ENCODE measurements at places on chromosomes 5 and 9.

GRCh38 chr5:68222824-68223354 lies 7.3 kb downstream of the PIK3R1 start:
- DNase-seq = no peak

- no peak for DNase-seq
Observed at GRCh38 chr5:124583469-124584350, 162.7 kb downstream of the ZNF608 start.

DNA sequence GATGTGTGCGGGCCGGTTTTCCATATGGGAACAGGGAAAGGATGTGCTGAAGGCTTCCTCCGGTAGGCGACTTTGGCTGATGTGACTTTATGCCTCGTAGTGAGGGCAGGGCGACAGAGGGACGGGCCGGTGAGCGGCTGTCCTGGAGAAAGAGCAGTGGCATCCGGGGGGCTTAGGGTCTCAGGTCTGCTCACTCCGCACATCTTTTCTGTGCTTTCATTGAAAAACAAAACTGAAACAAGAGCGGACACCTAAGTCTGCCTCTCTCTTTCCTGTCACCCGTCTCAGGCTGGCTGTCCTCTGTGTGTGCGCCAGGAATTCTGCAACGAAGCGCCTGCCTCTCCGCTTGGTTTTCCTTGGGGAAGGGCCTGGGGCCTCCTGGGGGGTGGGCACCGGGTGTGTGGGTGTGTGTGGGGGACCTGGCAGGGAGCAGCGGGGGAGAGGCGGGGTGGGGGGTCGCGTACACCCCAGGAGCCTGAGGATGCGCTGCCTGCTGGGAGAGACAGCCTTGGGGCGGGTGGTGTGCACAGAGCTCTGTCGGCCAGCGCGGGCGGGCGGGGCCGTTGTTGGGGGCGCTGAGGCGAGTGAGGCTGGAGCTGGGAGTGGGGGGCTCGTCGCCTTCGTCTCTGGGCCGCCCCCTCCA lies 580 bp upstream of the PRRX2 start:
- no peak for DNase-seq

- no peak for DNase-seq
Observed at GRCh38 chr5:163305655-163306054, 131.7 kb upstream of the CCNG1 start.

DNA sequence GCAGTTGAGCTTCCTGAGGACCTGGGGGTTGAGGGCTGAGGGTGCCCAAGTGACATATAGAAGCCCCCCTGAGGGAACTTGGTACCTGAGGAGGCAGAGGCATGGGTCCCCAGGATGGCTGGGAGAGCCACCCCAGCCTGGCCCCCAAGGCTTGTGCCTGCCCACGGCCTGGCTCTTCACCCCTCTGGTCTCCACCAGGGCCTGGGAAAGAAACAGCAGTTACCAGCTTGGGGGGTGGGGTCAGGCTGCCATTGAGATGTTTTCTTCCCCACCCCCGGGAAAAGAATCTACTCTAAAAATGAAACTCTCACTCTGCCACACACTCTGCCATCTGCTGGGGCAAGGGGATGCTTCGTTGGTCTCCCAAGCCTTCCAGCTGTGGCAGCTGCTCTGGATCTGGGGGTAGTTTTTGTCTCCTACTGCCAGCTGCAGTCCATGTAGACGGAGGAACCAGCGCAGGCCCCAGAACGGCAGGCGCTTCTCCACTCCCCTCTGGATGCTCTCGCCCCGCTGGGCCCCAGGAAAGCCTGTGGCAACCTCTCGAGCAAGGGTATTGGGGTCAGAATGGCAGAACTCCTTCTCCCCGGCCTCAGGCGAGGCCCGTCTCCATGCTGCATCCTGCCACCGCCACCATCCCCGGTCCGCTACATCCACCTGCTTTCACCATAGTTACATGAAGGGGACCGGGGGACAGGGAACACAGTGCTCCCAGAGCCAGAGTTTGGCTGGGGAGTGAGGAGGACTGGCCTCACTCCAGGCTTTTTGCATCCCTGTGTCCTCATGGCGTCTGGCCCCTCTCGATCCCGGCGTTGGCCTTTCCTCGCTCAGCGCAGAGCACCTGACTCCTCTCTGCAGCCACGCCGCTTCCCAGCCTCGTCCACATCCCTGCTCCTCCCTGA lies 123.5 kb downstream of the DAB2IP start:
- DNase-seq = no peak

- no peak for DNase-seq
Observed at GRCh38 chr5:178293815-178294214, 61.2 kb upstream of the PHYKPL start.

DNA sequence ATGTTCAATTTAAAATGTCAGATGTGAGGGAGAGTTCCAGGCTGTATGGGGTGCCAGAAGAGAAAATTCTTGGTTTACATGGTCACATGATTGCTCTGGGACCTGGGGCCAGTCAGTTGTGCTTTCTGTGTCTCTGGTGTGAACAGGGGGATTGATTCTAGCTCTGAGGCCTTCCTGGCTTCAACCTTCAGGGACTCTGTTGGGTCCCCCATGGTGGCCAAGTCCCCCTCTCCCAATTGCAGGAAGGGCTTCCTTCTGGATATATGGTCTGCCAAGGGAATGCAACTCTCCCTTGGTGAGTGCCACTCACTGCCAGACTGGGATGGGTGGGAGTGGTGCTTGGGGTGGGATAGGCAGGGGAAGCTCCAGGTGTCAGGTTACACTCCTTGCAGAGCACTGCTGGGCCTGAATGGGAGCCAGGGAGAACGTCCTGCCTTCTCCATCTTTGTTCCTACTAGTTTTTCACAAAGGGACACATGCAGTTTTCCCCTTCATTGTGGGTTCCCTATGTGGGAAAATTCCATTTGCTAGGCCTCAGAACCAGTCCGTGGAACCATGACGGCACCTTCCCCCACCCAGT lies 153.2 kb downstream of the MELK start:
- DNase-seq = no peak

GRCh38 chr5:107570805-107571531 lies 99.8 kb downstream of the EFNA5 start:
- DNase-seq = no peak
